ENCODE measurements at places on chromosomes 2 and 18.

DNA sequence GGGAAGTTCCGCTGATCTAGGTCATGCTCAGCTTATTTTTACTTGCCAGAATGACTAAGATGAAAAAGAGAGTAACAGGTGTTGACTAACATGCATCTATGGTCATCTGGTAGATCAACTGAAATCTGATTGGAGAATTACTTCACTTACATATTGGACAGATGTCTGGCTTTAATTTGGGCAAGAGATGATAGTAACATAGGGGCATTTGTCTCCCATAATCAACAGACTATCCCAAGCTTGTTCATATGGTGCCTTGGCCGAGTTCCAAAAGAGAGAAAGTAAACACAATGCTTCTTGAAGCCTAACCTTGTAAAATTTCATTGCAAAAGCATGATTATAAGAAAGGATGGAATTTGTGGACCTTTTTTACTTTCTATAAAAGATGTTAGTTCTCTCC lies 503.7 kb downstream of the ADCYAP1 start:
- DNase-seq = no peak

DNA sequence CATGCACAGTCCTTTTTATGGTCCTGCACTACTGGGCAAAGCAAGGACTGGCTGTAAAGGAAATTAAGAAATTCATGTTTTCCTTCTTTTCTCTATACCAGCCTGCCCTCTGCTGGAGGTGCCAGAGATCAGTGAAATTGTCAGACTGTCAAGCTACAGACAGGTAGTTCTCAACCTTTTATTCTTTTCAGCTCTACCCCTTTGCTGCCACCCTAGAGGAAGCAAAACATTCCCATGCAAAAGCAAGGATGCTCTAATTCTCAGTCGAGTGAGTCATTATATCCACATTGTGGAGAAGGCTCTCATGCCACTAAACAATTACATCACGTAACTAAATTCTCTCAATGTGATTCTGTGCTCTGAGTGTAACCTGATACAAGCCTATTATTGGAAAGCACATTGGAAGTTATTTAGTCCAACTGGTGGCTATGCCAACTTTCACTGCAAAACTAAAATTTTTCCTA lies 25.0 kb upstream of the RAPGEF4 start:
- peak; percentile 37 for DNase-seq

DNA sequence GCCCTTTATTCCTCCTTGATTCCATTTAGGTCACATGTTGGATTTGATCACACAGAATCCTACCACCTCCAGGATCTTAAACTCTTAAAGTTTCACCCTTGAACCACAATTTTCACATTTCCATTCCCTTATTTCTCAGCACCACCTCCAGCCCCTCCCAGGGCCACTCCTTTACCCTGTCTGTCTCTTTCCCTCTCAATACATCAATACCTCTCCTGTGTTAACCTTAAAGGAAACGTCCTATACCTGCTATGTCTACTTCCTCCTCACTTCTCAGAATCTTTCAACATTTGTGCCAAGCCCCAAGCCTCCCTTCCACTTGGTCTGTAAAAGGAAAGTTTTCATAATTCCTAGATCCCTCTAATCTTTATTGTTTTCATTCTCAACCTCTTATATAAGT lies 158.8 kb downstream of the BAZ2B start:
- no peak for DNase-seq

DNA sequence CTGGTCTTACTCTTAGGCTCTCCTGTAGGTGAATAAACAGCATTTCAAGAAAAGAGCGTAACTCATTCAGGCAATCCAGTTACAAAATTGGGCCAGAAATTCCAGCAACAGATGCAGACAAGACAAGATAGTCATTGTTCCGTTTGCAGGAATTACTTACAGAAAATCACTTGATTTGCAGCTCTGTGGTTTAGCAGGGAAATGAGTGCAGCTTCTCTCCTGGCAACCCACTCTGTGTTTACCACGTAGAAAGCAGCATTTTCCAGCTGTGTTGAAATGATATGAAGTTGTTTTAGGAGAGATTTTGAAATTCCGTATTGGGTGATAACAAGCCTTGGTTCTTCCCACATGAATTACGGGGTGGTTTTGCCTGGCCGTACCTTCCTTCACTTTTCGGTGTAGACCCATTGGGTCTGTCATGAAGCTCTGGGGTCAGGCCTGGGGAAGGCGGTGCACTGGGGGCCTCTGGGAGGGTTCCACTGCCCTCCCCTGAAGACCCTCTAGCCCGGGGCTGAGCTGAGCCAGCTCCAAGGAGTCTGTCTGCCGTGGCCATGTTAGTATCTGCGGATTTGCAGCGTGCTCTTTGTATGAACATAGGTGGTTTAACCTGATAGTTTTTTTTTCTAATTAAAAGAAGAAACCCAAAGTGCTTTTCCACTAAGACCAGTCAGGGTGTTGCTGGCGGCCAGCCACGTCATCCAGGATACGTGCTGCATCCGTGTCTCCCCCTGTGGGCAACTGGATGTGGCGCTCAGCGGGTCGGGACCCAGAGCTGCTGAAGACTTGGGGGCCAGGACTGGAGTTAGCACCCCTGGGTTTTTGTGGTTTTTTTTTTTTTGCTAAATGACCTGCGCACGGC lies 58.9 kb upstream of the KCNG2 start:
- no peak for DNase-seq

DNA sequence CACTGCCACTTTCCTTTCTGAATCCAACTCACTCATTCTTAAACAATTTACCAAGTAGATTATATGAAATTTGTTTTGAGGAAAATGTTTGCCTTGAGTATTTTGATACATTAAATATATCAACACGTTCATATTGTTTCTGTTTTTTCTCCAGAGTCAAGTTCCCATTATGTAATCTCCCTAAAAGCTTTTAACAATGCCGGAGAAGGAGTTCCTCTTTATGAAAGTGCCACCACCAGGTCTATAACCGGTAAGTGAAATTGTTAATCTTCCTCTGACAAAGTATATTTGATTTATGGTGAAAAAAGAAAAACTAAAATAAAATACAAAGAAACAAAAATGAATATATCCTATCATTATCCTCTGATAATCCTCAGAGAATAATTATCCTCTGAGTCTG lies 838.6 kb downstream of the MBD2 start:
- DNase-seq = no peak

DNA sequence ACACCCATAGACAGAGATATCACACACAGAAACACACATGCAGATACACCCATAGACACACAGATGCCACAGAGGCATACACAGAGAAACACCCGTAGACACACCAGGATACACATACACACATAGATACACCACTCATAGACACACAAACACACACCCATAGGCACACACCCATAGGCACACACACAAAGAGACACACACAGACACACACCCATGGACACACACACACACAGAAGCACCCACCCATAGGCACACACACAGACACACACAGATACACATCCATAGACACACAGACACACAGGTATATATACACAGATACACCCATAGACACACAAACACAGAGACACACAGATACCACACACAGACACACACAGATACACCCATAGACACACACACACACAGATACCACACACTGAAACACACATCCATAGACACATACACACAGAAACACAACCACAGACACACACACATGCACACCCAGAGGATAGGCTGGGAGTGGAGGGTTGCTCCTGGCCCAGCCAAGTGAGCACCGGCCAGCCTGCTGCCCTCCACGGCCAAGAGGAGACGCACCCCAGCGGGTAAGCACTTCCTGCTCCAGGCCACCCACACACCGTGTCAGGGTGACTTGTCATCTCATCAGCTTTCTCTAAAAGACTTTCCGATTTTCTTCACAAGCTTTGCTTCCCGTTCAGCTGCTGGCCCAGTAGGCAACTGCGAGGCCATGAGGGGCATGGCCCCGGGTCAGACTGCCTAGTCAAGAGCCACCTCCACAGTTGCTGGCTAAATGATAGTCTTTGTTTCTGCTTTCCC lies 14.1 kb upstream of the CNNM3 start:
- DNase-seq = peak; percentile 28

GRCh38 chr2:27123302-27124150 lies at the start of gene ABHD1:
TSS of gene ABHD1 (plus strand) at chr2:27123815. CDS start at chr2:27123949, 134 bp downstream.
- peak; percentile 79 for DNase-seq

- DNase-seq = no peak
These were observed 83.8 kb downstream of the NPAS2 start for GRCh38 chr2:100903534-100904258.

DNA sequence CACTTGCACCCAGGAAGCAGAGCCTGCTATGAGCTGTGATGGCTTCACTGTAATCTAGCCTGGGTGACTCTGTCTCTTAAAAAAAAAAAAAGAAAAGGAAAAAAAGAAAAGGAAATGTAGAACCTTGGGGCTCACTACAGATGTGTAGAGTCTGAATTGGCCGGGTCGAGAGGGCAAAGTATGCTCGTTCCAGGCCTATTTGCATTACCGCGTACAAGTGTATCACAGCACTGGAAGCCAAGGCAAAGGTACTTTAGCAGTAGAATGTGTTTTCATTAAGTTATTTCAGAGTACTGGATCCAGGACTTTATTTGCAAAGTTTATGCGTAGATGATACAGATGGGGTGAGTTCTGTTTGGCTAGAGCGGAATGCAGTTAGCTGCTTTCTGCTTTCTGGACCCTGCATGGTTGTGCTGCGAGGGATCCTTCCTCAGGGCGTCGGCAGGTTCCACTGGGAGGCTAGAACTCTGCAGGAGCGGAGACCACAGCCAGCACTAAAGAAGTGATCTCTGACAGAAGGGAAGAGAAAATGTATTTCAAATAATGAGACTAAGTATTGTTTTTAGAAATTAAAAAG lies 51.8 kb downstream of the LDLRAD4 start:
- no peak for DNase-seq

DNA sequence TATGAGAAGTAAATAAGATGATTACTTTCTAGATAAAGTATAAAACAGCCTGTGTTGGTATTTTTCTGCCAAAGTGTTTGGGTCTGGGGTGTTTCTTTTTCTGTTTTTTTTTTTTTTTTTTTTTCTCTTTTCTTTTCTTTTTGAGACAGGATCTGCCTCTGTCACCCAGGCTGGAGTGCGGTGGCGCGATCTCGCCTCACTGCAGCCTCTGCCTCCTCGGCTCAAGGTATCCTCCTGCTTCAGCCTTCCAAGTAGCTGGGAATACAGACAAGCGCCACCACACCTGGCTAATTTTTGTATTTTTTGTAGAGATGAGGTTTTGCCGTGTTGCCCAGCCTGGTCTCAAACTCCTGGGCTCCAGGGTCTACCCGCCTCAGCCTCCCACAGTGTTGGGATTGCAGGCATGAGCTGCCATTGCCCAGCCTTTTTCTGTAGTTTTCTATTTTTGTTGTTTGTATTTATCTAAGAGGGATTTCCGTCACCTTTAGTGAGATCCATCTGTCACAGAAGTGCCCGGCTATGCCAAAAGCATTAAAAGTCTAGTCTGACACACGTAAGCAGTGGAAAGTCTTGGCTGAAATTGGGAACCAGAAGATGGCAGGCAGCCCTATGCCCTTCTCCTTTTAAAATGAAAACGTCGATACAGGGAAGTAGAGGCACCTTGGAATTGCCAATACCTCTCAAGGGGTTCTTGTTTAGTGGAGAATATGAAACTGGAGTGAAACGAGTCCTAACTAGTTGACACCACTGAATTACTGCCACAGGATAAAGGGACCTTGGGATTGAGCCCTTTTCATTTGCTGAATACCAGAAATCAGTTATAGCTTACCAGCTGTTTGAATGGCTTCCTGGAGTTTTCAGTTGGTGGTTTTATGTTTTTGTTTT lies 14.0 kb downstream of the UGP2 start:
- peak; percentile 9 for DNase-seq

GRCh38 chr2:208062113-208062512 lies 36.8 kb upstream of the PLEKHM3 start:
- DNase-seq = peak; percentile 37

- DNase-seq = peak; percentile 10
These were observed 3.4 kb downstream of the RAB31 start for GRCh38 chr18:9711361-9712129.

DNA sequence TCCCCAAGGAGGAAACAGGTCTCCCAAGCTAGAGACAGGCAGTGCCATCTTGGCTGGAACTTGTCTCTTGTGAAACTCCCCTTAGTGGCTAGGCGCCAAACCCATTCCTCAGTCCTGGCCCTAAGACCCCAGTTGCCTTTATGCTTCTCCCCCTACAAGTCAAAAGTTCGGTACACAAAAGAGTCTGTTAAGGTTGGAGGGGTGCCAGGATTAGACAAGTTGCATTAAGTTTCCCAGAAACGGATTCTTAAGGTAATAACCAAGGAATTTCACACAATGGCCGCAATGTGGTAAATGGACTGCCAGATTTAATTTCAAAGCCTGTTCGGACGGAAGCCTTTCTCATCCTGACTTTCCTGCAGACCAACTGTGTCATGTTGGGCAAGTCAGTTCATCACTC lies 80.7 kb downstream of the CCBE1 start:
- no peak for DNase-seq

GRCh38 chr2:200668478-200668877 lies 82.7 kb downstream of the AOX1 start:
- DNase-seq = no peak

Measured in CD4-positive, alpha-beta T cell treated with Interleukin-1 beta for 1 hour (primary cell).